ENCODE measurements at places on chromosomes 2 and 18.

GRCh38 chr2:181239201-181239799 lies 217.9 kb upstream of the ITGA4 start:
- DNase-seq = peak; percentile 65

- no peak for DNase-seq
Measured at GRCh38 chr2:113118263-113118657, 9.1 kb upstream of the IL1RN start.

- no peak for DNase-seq
Measured at GRCh38 chr18:69658103-69658502, 257.4 kb downstream of the DOK6 start.

- no peak for DNase-seq
Measured at GRCh38 chr18:63700501-63700900, 2.3 kb upstream of the SERPINB11 start.

DNA sequence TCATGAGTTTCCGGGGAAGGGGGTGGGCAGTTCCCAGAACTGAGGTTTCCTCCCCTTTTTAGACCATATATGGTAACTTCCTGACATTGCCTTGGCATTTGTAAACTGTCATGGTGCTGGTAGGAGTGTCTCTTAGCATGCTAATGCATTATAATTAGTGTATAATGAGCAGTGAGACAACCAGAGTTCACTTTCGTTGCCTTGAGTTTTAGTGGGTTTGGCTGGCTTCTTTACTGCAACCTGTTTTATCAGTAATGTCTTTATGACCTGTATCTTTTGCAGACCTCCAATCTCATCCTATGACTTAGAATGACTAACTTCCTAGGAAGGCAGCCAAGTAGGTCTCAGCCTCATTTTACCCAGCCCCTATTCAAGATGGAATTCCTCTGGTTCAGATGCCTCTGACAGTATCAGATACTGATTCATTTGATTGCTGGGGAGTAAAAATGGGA lies 447.3 kb downstream of the XIRP2 start:
- DNase-seq = no peak

- DNase-seq = peak; percentile 20
Measured at GRCh38 chr2:69501301-69501700, 64.1 kb upstream of the NFU1 start.

GRCh38 chr2:191942090-191942738 lies 95.3 kb upstream of the CAVIN2 start:
- DNase-seq = no peak

GRCh38 chr18:35406666-35407065 lies 29.5 kb upstream of the ZNF396 start:
- no peak for DNase-seq

DNA sequence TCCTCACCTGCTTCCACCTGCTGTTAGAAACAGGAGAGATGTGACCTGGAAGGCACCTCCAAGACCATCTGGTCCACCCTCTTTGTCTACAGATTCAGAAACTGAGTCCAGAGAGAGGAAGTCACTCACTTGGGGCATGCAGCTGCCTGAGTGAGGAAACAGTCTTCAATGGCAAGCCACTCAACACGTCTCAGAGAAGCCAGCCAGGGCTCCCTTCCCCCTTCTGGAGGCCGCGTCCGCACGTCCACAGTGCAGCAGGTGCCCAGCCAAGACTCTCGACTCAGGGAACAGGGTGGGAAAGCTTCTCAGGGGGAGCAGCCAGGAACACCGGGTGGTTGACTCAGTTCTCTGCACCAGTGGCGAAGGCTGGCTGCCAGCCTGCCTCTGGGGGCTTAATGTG lies 201.7 kb downstream of the BCL11A start:
- DNase-seq = no peak

GRCh38 chr18:23828426-23828825 lies 139.2 kb downstream of the LAMA3 start:
- DNase-seq = peak; percentile 66

GRCh38 chr2:145199827-145200706 lies 680.1 kb upstream of the ZEB2 start:
- no peak for DNase-seq

Measured in suppressor macrophage treated with lipopolysaccharide for 1 hour (primary cell).